A549 treated with DMSO at 1 μM for 4 hours (cell line): ENCODE measurements at places on chromosomes 11 and 22. TPM values are rescaled to one million over a fixed set of nuclear protein-coding genes. Genes with fewer than 3 reads are reported as not detected.

GTSE1 gene
- total RNA-seq, result 23.7 to 36.6 TPM (median 35.3 TPM) in 5 replicates

UPB1 gene
- not detected in 5 replicates for total RNA-seq

MS4A7 gene
- total RNA-seq, result not detected in 5 replicates

NUDT8 gene
- total RNA-seq, result 8.7 to 14.8 TPM (median 11.6 TPM) in 5 replicates

AIFM3 gene
- total RNA-seq, result 2.4 to 4.2 TPM (median 3.4 TPM) in 5 replicates

C1QTNF5 gene
- total RNA-seq, result not detected in 5 replicates
